ENCODE measurements at places on chromosomes 4 and X.

- no peak for DNase-seq
Measured at GRCh38 chrX:109714340-109714958, 18.6 kb downstream of the ACSL4 start.

DNA sequence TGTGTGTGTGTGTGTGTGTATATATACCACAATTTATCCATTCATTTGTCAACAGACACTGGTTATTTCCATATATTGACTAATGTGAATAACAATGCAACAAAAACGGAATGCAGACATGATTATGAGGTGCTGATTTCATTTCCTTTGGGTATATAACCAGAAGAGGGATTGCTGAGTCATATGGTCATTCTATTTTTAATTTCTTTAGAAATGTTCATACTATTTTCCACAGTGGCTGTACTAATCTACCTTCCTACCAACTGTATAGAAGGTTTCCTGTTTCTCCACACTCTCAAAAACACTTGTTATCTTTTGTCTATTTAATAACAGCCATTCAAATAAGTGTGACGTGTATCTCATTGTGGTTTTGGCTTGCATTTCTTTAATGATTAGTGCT, 269.9 kb downstream of the OPHN1 start:
- no peak for DNase-seq

DNA sequence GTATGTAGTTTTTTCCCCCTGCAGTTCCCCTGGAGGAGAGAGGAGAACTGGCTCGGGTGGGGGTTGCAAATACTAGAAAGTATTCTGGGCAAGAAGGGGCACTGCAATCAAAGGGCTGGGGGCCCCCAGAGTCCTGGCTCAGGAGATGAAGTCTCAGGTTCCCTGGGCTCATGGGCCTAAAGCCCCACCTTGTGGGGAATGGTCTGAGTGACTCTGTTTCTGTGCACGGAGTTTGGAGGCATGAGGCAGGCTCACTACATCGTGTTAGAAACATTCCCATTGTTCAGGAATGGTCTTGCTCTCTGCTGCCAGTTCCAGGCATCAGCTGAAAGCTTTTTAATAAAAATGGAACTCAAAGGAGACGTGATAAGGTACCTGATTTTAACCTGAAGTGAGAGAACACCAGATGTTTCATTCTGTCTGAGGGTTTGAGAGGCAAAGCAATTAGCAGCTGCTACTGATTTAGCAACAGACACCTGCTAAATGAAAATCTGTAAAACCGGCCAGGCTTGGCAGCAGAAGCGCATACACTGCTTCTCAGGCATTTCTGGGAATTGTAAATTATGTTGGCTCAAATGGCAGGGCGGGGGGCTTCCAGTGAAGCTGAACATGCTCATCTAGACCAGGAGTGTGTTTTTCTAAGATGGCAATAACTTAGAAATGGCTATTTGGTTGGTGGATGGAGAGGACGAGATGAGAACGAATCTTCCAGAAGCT, 122.7 kb downstream of the TMEM164 start:
- DNase-seq: no peak

DNA sequence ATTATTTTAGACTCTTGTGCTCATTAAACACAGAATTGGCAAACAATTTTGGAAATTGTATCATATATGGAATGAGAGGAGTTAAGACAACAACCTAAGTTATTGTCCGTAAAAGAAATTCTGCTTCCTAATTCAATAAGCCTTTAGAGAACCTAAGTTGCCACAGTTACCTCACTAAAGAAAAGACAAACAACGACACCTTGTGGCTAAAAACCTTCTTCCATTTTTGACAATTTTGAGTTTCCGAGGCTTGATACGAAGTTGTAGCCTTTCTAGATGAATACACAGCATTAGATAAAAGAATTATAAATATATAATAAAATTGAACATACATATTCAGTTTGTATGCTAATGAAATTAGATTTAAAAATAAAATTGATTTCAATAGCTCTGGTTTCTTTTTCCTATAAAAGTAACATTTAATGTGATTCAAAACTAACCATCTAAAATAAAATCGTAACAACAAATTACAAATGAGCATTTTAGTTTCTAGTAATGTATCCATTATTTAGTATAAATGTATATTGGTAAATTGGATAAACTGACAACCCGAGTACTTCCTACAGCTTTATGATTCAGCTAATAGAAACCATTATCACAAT, 275.1 kb downstream of the GPM6A start:
- no peak for DNase-seq

GRCh38 chr4:150289198-150289597, 211.0 kb downstream of the DCLK2 start:
- no peak for DNase-seq

DNA sequence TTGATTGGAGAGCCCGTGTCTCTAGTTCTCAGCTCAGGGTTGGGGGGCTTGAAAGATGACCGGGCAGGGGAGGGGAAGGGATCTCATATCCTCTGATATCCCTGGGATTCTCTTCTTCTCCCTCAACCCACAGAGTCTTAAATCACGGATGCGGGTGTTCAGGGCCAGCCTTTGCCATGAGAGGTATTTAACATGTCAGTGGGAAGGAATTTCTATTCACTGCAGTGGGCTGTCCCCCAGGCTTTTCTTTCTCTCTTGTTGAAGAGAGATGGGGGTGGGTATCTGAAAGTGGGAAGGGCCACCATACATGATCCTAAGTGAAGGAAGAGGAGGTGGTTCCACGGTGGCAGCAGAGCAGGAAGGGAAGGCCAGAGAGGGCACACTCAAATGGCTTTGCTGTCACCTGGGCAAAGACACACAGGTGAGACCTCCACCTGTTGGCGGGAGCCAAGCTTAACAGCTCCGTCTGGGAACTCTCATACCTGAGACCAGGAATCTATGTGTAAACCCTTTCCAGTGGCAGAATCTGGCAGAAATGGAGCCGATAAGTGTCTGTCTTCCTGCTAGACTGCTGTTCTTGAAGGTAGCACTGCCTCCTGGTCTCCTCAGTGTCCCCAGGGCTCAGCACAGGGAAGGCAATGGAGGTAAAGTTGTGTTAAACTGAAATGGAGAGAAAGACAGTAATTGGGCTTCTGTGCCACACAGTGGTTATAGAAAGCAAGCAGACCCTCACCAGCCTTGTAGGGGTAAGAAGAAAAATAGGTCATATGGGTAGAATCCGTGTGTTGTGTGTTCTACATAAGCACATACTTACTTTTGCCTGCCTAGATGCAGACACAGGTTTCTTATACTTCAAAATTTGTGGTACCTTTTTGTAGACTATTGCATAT, 49.4 kb downstream of the RHOH start:
- no peak for DNase-seq

GRCh38 chr4:152264106-152264505, 271.8 kb downstream of the FBXW7 start:
- no peak for DNase-seq

- DNase-seq: no peak
Measured at GRCh38 chr4:94420356-94420755, 31.4 kb upstream of the PDLIM5 start.

GRCh38 chr4:125321709-125322365, 7.1 kb downstream of the FAT4 start:
- DNase-seq: no peak

Data from CD4-positive, alpha-beta T cell treated with Interleukin-12 subunit alpha and Interleukin-12 subunit beta, for 1 hour (primary cell).